Psoas muscle (tissue), 8 donors: ENCODE measurements at places on chromosomes 12 and 14.

DNA sequence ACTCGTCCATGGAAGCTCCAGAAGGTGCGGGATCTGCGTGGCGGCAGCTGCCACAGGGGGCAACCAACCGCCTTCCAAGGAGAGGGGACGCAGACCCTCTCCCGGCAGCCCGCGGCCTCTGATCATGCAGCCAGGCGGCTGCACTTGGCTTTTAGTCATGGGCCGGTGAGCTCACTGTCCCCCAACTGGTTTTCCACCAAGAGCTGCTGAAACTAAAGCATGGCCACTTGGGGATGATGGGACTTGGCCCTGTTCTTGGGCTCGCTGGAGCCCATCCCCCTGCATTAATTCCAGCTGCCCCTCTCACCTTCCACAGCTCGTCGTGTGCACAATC is 39.1 kb downstream of the CCDC85C start:
- DNase-seq = no peak

DNA sequence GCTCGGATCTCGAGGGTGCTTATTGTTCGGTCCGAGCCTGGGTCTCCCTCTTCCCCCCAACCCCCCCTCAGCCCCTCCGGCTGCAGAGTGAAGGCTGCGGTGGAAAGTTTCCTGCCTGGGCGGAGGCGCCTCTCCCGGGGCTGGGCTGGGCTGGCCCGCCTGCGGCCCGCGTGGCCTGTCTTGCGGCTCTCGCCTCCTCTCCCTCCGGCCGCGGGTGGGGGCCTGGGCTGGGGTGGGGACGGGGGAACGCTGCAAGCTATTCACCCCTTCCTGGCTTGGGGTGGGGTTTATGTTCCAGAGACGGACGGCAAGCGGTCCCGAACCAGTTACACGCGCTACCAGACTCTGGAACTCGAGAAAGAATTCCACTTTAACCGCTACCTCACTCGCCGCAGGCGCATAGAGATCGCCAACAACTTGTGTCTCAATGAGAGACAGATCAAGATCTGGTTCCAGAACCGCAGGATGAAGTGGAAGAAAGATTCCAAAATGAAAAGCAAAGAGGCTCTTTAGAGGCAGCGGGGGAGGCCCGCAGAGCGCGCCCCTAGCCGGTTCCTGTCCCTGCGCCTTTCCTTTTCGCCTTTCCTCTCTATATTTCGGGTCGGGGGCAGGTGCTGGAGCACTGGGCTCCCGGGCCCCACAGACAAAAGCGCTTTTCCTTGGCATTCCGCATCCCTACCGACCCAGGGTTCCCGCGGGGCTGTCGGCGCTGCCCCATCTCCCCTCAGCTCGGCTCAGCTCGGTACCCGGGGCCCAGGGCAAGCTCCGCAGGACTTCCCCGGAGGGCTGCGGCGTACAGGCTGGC is 1.3 kb downstream of the HOXC5 start:
- DNase-seq = peak; percentile 48

DNA sequence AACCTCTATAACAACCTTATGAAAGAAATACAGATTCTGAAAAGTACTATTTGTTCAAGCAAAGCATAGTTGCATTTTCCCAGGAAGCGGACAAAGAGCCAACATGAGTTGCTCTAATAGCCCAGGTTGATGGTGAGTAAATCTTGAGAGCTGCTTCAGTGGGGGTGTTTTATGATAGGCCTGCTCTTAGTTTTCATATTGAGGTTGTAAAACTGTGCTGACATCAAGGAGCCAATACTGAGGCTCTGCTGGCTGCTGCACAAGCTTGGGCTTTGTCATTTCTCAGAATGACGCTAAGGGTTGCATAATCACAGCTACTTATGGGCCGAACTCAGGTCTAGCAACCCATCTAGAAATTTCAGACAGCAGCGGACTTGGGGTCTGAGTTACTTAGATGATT is 11.5 kb downstream of the TBC1D30 start:
- no peak for DNase-seq

DNA sequence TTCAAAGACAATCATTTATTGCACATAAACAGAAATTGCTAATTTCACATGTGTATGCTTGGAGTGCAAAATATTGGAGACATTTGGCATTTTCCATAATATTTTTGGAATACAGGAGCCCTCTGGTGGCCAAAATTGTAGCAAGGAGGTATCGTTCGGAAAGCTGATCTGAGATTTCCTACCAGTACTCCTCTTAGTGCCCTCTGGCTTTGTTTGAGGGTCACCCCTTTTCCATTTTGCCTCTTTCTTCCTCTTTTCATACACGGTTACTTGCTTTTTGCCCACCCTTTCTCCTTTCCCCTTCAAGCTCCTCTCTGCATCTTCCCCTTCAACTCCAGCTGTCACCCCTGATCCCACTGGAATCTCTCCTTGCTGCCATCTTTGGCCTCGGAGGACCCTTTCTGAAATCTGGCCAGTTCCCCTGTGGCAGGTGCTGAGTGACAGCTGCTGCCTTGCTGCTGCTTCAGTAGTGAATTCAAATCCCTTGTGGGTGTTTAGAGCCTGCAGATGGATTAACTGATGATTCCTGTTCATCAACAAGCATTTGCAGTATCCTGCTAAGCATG is 164.6 kb upstream of the PARP11 start:
- DNase-seq = no peak

GRCh38 chr14:94115058-94115591 is 4.6 kb downstream of the IFI27 start:
- no peak for DNase-seq

DNA sequence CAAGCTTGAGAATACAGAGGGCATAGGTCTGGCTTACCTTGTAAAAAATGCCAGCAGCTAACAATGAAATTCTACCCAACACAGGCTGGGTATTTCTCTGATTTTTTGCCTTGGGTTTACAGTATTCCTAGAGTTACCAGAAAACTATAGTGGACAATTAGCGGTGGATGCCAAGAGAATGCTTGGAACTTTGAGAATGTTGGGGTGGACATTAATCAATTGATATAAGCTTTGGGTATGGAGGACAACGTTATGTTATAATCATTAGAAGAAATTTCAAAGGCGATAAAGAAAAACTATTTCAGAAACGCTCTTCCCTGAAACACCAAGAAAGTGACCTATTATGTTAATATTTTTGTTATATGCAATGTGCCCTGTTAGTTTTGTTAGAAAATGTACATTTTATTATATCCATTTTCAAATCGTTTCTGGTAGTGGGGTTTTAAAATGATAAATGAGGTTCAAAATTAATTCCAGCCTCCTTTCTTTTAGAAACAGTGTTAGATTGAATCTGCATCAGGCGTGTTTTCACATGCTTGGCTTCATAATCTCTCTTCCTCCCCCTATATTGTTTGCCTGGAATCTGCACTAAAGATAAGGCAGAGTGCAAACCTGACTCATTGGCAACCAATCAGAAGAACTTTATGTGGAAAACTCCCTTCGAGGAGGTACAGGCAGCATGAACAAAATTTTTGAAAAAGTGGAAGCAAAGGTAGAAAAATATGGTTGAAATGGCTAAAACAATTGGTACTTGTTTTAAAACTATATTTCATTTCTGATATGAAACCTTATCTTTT is 1.4 kb upstream of the PTPRQ start:
- DNase-seq = no peak

GRCh38 chr12:89414851-89415250 is 62.5 kb upstream of the DUSP6 start:
- no peak for DNase-seq

GRCh38 chr12:93918900-93919299 is 229.5 kb upstream of the PLXNC1 start:
- DNase-seq = no peak

DNA sequence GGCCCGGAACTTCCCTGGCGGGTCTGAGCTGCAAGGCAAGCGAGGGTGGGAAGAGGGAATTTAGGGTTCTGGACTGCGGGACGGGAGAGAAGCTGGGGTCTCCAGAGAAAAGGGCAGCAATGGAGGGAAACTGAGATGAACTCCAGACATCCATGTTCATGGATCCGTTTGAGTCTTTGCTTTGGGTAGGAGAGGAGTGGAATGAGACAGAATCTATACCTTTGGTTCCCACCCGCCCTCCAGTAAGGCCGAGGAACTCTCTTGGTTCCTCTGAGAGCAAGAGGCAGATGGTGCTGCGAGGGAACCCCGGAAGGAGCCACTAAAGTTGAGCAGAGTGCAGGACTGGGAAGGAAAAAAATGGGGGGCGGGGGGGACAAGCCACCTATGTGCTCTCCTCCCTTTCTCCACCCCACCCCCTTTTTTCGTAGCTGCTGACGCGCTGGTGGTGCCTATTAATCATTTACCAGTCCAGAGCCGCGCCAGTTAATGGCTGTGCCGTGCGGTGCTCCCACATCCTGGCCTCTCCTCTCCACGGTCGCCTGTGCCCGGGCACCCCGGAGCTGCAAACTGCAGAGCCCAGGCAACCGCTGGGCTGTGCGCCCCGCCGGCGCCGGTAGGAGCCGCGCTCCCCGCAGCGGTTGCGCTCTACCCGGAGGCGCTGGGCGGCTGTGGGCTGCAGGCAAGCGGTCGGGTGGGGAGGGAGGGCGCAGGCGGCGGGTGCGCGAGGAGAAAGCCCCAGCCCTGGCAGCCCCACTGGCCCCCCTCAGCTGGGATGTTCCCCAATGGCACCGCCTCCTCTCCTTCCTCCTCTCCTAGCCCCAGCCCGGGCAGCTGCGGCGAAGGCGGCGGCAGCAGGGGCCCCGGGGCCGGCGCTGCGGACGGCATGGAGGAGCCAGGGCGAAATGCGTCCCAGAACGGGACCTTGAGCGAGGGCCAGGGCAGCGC is 1.2 kb downstream of the SSTR1 start:
- DNase-seq = peak; percentile 53
